MG63 (cell line): ENCODE measurements at places on chromosomes 3 and 15. TPM values are rescaled to one million over a fixed set of nuclear protein-coding genes. Genes with fewer than 3 reads are reported as not detected.

The RAP2B gene
- total RNA-seq = 10.2 and 11.4 TPM in 2 replicates

The ONECUT1 gene
- total RNA-seq = not detected in 2 replicates

The OXTR gene
- 0.03 and 0.15 TPM in 2 replicates for total RNA-seq

The MAP1A gene
- total RNA-seq = 0.74 and 2.3 TPM in 2 replicates

GRCh38 chr3:112635674-112636073 is 5.3 kb downstream of the CCDC80 start:
- peak; percentile 57 for DNase-seq

DNA sequence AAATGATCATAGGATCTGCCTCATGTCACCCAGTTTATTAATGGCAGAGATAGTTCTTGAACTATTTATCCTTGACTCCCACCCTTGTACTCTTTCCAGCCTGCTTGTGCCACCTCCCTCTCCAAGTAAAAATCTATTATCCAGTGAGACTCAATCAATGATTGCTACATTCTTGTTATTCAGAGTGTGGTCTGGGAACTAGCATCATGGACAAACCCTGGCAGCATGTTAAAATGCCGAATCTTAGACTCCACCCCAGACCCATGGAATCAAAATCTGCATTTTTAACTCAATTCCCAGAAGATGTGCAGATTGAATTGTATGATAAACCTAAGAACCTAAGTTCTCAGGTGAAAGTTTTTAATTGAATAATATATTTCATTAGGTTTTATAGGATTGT is 34.7 kb upstream of the PYDC2 start:
- DNase-seq = no peak

DNA sequence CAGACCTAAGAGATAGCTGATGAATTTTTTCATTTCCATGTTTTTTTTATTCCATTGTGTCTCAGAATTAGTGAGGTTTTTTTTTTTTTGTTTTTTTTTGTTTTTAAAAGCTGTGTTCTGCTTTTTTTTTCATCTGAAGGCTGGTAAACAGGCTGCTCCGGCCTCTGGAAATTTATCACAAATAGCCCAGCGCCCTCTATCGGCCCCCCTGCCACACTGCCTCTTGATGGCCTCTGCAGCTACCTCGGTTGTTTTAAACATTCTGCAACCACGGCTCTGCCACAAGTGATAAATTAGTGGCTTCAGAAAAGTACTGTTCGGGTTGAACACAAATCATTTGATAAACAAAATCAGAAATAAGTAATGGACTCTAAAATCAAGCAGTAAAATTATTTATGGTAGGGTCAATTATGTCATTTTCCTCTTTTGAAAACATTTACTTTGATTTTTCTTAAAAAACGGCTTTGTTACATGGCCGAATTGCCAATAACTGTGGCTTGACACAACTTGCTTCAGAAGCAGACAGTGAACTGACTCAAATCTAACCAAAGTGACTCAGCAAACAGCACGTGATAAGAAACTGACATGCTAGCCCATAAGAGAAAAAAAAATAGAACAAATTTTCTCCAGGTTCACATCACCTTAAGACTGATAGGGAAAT is 87.8 kb downstream of the RSL24D1 start:
- DNase-seq = peak; percentile 43

DNA sequence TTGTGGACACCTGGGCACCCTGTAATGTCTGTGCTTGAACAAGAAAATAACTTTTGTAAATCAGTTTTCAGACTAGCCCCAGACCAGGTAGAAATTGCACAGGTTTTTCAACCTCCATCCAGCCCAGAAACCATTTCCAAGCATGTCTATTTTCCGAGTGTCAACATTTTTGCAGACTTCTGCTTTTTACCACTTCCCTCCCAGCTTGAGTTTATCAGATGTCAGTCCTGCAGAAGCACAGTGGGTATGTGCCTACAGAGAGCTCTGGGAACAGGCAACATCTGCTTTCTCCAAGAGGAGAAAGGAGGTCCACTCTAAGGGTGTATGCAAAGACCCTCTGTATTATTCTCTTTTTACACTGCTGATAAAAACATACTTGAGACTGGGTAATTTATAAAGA is 83.9 kb downstream of the LRRK1 start:
- DNase-seq = no peak

DNA sequence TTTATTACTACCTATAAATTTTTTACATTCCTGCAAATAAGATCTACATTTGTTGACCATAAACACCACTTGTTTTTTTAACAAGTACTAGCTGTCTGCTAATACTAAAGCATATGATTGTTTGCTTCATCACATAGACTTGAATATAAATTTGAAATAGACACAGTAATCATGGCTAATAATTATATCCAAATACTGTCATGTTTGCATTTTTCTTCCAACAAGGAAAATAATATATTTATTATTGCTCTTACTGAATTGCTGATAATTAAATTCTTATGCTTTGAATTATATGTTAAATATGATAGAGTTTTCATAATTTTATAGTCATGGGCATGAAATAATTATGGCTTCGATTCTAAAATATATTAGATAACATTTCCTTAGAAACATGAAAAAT is 40.5 kb downstream of the HDC start:
- no peak for DNase-seq

- DNase-seq = no peak
Measured at GRCh38 chr3:134068429-134068828, 38.7 kb upstream of the SLCO2A1 start.

GRCh38 chr3:149277331-149277813 is 55.7 kb upstream of the CP start:
- peak; percentile 38 for DNase-seq

GRCh38 chr15:45863881-45864580 is 229.2 kb downstream of the SQOR start:
- DNase-seq = no peak

GRCh38 chr3:185150561-185150960 is 2.3 kb downstream of the C3orf70 start:
- DNase-seq = no peak

GRCh38 chr3:39050029-39050428 is 1.7 kb downstream of the SCN11A start:
- no peak for DNase-seq
